Ecto neural progenitor cell (in vitro differentiated cells): ENCODE measurements at places on chromosomes 4 and X.

- DNase-seq = peak; percentile 48
These were observed 1.8 kb downstream of the EPHA5 start for GRCh38 chr4:65668201-65669089.

GRCh38 chr4:124483048-124483906, 229.3 kb downstream of the ANKRD50 start:
- DNase-seq = peak; percentile 72

- DNase-seq = no peak
These were observed 14.7 kb downstream of the YY2 start for GRCh38 chrX:21870494-21870893.

GRCh38 chr4:174591243-174592021, 69.1 kb upstream of the HPGD start:
- DNase-seq = no peak

DNA sequence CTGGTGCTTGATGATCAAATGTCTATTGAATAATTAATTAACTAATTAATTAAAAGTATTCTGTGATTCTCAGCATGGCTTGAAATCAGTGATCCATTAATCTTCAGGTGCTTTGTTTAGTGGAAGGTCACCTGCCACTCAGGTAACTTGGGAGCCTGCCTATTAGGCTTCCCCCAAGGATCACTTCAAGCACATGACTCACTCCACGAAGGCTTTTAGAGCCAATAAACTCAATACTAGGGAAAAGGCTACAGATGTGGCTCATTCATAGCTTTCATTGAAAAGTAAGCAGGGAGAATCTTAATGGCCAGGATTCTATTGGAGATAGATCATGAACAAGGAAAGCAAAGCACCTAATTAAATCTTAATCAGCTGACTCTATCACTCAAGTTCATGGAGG, 21.3 kb downstream of the AREG start:
- DNase-seq = no peak

- peak; percentile 51 for DNase-seq
These were observed 47.2 kb downstream of the CLOCK start for GRCh38 chr4:55499495-55499894.

GRCh38 chrX:30253257-30253656, 6.3 kb downstream of the MAGEB1 start:
- DNase-seq = no peak
